ENCODE measurements at places on chromosomes 7 and 10. TPM values are rescaled to one million over a fixed set of nuclear protein-coding genes. Genes with fewer than 3 reads are reported as not detected.

- no peak for DNase-seq
These were observed 23.2 kb downstream of the CALCR start for GRCh38 chr7:93551063-93551895.

The CAV1 gene
- total RNA-seq: 1.7 TPM

GRCh38 chr7:25779002-25779546 lies 372.9 kb upstream of the NFE2L3 start:
- DNase-seq: no peak

DNA sequence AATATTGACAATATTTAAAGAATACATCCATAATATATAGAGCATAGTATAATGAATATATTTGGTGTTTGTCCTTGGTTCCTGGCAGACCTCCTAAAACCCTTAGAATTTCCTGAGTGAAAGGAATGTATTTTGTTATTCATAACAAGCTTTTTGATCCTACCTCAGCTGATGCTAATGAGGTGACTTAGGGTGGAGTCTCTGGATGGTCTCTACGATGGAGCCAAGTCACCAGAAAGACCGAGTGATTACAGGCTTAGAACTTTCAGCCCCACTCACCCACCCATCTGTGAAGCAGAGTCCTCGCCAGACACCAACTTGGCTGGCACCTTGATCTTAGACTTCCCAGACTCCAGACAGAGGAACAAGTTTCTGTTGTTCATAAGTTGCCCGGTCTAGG lies 35.9 kb downstream of the UPF2 start:
- DNase-seq: no peak

GRCh38 chr7:136353287-136353686 lies 376.1 kb upstream of the MTPN start:
- no peak for DNase-seq

DNA sequence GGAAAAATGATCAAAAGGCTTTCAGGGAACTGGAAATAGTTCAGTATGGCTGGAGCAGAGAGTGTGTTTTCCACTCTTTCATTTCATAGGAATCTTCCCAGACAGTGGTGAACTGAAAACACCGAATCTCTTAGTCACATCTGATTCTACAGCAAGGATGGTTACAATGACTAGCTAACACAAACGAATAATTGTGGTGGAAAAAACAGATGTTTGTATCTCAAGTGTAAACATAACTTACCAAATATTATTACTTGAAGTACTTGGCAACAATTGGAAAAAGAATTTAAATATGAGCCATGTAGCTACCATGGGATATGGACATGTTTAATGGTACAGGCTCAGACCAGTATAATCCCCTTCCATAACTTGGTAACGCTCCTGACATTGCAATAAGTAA lies 21.1 kb upstream of the BPGM start:
- DNase-seq: no peak

- no peak for DNase-seq
These were observed 88.5 kb downstream of the ZNF33B start for GRCh38 chr10:42549851-42550250.

- DNase-seq: no peak
These were observed 181.8 kb upstream of the LRRN3 start for GRCh38 chr7:110909117-110909516.

DNA sequence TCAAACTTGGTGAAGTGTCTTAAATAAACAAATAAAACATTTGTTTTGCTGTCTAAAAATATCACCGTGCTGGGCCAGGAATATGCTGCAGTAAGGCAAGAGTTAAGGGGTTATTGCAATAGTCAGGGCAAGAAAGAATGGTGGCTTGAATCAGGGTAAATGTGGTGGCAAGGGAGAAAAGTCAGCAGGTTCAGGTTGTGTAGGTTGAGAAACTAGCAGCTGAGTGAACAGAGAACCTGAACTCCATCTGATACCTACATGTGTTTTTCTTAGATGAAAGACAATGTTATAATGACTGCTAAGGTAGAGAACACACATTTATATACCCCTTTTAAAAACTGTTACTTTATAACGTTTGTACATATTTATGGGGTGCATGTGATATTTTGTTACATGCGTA lies 28.7 kb downstream of the OTUD1 start:
- DNase-seq: no peak

- no peak for DNase-seq
These were observed 7.0 kb upstream of the NDUFB2 start for GRCh38 chr7:140689199-140690152.

GRCh38 chr7:20417260-20417659 lies 86.6 kb downstream of the ITGB8 start:
- DNase-seq: no peak

GRCh38 chr10:45354261-45354660 lies 19.8 kb upstream of the ALOX5 start:
- no peak for DNase-seq

The GIMAP6 gene
- total RNA-seq: 36.2 TPM

- DNase-seq: no peak
These were observed 7.7 kb upstream of the CPVL start for GRCh38 chr7:29154076-29154475.

The TSPAN15 gene
- 3.3 TPM for total RNA-seq

DNA sequence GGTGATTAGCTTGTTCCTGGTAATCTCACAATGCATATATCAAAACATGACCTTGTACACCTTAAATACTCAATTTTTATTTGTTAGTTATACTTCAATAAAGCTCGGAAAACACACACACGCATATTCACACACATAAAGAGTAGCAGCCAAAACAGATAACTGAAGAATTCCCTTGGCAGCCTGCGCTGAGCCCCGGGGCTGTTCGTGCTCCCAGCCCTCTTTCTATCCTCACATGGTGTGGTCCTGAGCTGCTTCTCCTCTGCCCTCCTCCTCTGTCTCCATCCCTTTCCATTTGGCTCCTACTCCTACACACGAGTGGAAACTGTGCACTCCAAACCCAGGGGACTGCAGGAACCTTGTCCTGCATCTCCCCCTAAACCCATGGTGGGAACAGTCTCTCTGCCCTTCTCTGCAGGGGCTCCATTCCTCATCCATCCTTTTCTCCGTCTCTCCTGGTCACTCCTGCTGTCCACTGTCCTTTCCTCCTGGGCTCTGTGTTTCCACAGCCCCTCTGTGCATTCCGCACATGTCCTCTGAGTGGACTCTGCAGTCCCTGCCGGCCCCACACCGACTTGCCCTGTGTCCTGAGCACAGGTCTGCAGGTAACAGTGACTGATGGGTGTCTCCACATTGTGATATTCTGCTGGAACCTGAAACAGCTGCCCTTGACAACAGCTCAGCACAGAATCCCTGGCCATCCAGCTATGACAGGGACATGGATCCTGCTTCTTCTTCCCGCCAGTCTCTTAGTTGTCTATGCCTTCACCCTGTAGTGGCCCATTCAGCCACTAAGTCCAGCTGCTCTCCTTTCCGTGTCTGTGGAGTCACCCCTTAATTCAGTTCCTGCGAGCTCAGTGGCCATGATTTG lies 216.8 kb upstream of the ZNF32 start:
- DNase-seq: no peak

DNA sequence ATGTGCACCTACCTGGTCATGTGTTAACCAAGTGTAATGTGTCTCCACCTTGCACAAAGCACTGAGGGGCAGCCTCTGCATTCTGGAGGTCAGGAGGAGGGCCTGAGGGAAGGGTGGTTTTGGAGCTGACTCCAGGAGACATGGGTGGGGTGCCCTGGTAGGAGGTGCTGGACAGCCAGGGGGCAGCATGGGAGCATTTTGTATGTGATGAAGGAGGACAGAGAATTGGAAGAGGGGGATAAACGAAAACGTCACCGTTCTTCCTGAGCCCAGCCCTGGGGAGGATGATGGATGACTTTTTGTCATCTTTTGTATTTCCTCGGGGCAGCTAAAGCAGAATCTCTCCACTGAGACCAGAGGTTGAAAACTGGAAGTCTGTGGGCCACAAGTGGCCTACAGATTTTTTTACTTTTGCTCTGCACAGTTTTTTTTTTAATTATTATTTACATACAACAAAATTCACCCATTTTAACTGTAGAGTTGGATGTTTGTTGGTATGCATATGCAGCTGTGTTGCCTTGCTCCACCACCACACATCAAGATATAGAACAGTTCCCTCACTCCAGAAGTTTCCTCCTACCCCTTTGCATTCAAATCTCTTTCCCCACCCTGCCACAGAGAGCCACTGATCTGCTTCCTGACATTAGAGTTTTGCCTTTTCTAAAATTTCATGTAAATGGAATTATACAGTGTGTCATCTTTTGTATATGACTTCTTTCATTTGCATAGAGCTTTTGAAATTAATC lies 242.5 kb downstream of the VTI1A start:
- no peak for DNase-seq

- DNase-seq: no peak
These were observed 27.3 kb downstream of the PDCD11 start for GRCh38 chr10:103423748-103424147.

DNA sequence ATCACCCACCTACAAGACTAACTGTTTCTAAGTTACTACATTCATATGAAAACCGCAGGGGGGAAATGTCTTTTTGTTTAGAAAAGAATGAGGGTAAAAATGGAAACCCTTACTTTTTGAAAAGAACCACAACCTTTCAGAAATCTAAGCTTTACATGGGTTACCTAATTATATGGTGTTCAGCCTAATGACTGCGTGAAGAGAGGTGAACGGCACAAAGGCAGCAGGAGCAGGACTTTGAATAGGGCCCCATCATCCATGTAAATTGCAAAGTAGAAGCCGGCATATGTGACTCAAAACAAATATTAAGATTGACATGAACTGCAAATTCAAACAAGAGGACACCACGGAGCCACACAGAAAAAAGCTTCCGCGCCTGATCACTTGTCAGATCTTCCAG lies 25.1 kb downstream of the NEBL start:
- DNase-seq: no peak

The CCAR1 gene
- total RNA-seq: 66.7 TPM

DNA sequence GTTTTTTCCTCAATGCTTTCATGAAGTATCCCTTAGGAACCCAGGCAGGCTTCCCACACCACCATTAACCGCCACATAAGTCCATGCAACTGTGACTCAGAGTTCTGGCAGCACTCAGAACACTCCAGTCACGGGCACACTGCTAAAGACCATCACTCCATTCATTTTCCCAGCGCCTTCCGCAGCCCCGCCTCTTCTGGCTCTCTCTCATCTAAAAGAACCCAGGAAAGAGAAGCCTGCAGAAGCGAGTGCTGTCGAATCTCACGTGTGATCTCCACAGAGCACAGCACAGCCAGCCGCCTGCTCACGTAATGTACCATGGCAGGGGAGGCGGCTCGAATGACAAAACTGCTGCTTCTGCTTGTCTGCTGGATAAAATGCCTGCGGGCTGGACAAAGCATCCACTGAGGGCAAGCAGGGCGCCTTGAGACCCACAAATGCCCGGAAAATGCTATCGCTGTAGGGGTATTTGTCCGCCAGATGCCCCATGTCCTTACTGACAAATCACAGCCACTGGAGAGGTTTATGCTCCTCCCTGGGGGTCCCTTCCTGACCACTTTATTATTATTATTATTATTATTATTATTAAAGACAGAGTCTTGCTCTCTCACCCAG lies 1.8 kb downstream of the PSMG3 start:
- DNase-seq: no peak

DNA sequence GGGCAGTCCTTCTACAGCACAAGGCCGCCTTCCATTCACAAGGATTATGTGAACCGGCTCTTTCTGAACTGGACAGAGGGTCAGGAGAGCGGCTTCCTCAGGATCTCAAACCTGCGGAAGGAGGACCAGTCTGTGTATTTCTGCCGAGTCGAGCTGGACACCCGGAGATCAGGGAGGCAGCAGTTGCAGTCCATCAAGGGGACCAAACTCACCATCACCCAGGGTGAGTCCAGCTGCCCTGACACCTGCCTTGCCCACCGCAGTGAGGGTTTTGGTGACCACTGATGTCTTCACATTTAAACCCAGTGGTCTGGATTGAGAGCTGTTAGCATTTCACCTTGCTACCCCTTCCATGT lies 918 bp downstream of the PILRB start:
- DNase-seq: no peak

DNA sequence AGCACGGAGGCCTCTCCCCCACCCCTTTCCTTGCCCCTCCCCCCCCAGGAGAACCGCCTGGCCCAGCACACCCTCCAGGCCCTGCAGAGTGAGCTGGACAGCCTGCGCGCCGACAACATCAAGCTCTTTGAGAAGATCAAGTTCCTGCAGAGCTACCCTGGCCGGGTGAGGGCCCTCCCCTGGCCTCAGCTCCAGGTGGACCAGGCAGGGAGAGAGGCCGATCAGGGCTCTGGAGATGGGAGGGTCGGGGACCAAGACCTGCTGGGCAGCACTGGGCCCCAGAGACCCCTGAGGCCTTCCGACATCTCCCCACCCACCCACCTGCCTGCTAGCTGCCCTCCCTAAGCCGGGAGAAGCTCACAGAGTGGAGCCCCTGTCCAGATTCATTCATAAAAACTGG lies 8.8 kb upstream of the SH2B2 start:
- no peak for DNase-seq

DNA sequence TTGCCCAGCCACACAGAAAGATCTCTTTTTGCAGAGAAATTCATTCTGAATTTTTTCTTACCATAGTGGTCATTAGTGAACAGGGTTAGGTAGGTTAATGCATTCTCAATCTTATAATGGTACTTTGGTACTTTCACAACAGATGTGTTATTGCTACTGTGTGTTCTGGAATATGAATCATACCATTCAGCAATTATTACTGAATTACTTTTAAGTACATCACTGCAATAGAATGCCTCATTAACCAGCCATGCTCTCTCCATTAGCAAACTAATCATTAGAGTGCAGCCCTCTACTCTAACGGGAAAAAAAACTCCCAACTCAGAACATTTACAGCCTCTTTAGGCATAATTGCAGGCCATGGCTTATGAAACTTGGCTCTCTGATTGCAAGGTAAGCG lies 102.1 kb downstream of the DOCK4 start:
- no peak for DNase-seq

- DNase-seq: no peak
These were observed 50.5 kb downstream of the TMEM60 start for GRCh38 chr7:77747718-77748117.

- DNase-seq: no peak
These were observed 101.4 kb downstream of the WDR37 start for GRCh38 chr10:1157615-1157933.

- DNase-seq: no peak
These were observed 247.0 kb downstream of the WDR11 start for GRCh38 chr10:121098211-121098610.

The TDRD1 gene
- total RNA-seq: not detected

- no peak for DNase-seq
These were observed 22.5 kb downstream of the CAV1 start for GRCh38 chr7:116547347-116547746.

The NCOA4 gene
- total RNA-seq: 82.1 TPM

GRCh38 chr10:4176500-4177281 lies 391.7 kb upstream of the KLF6 start:
- peak; percentile 8 for DNase-seq

DNA sequence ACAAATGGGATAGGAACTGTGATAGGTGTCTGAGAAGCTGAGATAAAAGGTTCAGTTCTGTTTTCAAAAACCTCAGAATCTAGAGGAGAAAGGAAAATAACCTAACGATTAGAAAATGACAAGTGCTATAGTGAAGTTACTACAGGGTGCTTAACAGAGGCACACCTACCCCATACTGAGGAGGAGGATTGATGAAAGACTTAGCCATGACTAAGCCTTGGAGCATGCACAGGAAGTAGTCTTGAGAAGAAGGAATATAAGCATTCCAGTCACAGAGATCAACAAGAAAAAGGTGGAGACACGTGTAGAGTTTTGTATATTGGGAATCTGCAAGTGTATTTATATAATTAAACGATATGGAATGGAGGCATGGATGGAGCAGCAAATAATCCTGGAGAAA lies 1225.5 kb upstream of the CELF2 start:
- DNase-seq: no peak

- no peak for DNase-seq
These were observed 55.8 kb downstream of the UNCX start for GRCh38 chr7:1288390-1288995.

GRCh38 chr7:70645876-70646351 lies 486.0 kb upstream of the GALNT17 start:
- DNase-seq: no peak

All from GM12878 (cell line).